ENCODE measurements at places on chromosomes 6 and 20. TPM values are rescaled to one million over a fixed set of nuclear protein-coding genes. Genes with fewer than 3 reads are reported as not detected.

GRCh38 chr6:70369332-70369950, 43.9 kb upstream of the FAM135A start:
- peak; percentile 72 for DNase-seq

- no peak for DNase-seq
Measured at GRCh38 chr20:4633379-4633778, 88.3 kb upstream of the PRND start.

Gene ZNF831
- total RNA-seq: 0.98 TPM

DNA sequence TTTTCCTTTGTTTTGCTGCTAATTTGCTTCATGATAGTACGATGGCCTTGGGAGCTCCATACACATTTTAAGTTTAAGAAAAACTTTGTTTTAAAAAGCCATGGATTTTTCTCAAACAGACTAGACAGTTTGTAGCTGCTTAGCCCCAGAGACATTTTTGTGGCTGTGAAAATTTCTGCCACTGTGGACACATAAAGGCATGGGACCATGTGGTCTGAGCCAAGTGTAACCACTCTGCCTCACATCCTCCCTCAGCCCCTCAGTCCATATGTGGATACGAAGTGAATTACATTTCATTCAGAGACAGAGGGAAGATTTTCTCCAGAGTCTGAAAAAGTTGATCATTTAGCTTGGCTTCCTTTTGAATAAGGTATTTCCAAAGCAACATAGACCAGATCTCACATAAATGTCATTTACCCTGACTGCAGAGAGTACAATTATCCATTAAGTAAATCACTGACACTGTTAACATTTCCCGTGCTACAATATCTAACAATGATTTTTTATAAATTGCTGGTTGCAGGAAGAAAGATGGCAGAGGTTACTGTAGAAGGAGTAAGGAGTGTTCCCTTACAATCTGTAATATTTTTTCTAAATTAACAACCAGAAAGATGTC, 87.4 kb downstream of the GJA1 start:
- no peak for DNase-seq

- peak; percentile 51 for DNase-seq
Measured at GRCh38 chr6:7238900-7239589, 74.0 kb downstream of the SSR1 start.

- no peak for DNase-seq
Measured at GRCh38 chr6:14857501-14857900, 388.4 kb upstream of the JARID2 start.

GRCh38 chr6:34664256-34664971, 32.2 kb downstream of the ILRUN start:
- DNase-seq: peak; percentile 68

- no peak for DNase-seq
Measured at GRCh38 chr20:31707994-31708735, 14.5 kb downstream of the BCL2L1 start.

Gene BCAS1
- total RNA-seq: 2.3 TPM

DNA sequence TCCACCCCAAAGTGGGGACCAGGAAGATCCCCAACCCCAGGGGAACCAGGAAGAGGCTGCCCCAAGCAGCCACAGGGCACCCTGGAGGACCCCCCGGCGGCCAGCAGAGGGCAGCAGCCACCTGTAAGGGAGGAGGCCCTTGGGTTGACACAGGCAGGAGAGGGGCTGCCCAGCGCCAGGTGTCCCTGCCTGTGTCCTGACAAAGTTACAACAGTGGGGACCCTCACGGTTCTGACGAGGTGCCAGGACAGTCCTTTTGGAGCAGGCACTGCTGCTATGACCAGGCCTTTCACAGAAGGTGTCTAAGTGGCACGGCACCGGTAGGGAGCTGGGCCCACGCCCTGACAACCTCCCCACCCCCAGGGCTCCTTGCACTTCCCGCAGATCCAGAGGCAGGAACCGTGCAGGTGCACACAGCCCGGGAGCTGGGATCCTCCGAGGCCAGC, 176.7 kb downstream of the BMP7 start:
- DNase-seq: peak; percentile 16

- DNase-seq: peak; percentile 63
Measured at GRCh38 chr20:31608251-31608945, 3.3 kb downstream of the ID1 start.

Gene HMGN4
- total RNA-seq: 32.7 TPM

Gene ENPP5
- total RNA-seq: 5.3 TPM

Gene SMLR1
- total RNA-seq: not detected

DNA sequence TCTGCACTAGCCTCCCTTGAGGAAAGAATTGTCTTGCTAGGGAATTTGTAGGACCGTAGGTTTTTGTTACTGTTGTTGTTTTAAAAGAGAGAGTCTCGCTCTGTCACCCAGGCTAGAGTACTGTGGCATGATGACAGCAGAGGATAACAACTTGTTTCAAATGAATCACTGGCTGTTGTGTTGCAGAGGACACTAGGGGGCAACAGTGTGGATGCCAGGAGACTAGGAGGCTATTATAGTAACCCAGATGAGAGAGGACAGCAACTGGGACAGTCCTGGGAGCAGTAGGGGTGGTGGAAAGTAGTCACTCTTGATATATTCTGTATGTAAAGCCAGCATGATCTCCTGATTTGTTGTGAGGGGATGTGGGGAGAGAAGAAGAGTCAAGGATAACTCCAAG, 41.8 kb upstream of the LAMA4 start:
- DNase-seq: peak; percentile 47

- DNase-seq: no peak
Measured at GRCh38 chr20:13898012-13898612, 92.3 kb downstream of the SEL1L2 start.

GRCh38 chr6:150050846-150051245, 18.1 kb downstream of the ULBP3 start:
- no peak for DNase-seq

Gene LTB
- not detected for total RNA-seq

DNA sequence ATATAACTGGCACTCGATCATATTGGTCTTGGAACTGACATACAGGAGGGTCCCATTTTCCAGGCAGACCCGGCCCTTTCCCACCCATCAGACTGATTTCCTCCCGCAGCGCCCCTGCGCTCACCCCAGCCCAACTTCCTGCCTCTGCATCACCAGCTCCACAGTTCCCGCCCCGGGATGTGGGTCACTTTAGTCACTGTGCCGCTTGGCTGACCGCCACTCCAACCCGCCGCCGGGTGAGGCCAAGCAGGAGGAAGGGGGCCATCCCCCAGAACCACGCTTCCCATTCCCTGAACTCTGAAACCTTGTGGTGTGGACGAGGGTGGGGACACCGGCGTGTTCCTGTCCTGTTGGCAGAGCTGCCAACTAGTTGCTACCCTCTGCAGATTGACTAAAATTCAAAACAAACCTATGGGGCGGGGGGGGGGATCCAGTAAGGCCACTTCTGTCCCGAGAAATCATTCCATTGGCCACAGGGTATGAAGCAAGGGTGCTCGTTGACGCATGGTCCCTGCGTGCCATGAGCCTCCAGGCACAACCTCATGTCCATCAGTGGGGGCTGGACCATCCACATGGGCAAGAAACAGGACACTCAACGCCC, 12.3 kb downstream of the TGM2 start:
- DNase-seq: peak; percentile 24

Gene SH3BGRL2
- 6.6 TPM for total RNA-seq

DNA sequence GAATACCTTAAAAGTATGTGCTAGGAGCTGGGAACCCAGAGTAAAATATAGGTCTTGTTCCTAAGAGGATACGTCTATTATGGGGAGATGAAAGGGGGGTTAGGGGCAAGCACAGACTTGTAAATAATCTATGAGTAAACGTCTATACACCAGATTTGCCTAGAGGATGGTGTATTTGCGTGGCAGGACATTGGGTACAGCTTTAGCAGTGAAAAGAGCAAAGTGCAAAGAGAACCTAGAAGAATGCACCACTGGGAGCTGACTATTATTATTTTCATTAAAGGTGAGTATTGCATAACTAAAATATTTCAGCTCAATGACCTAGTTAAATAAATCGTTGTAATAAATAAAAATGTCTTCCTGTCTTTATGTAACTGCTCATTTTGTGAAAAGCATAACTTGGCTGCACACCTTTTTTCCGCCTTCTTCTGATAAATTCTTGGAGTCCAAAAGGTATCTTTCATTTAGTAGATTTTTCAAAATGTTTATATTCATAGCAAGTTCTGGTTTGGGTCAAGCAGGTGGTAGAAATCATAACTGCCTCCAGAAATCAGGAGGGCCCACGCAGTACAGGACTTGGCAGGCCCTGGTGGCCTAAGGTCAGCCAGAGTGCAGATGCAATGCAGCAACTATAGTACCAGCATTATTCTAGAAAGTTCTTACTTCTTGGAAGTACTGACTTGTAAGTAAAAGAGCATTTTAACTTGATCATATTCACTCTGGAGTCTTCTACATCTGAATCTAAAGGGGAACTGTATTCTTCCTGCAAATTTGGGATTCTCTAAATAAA, 357.2 kb downstream of the PLCB1 start:
- DNase-seq: peak; percentile 76

Gene VPS52
- total RNA-seq: 21.6 TPM

Gene LPIN3
- total RNA-seq: 3.4 TPM

Gene GNAS-AS1
- 0.81 TPM for total RNA-seq

GRCh38 chr6:168225471-168225911, 94.1 kb downstream of the DACT2 start:
- DNase-seq: peak; percentile 13

- no peak for DNase-seq
Measured at GRCh38 chr20:53070706-53071392, 98.7 kb downstream of the TSHZ2 start.

DNA sequence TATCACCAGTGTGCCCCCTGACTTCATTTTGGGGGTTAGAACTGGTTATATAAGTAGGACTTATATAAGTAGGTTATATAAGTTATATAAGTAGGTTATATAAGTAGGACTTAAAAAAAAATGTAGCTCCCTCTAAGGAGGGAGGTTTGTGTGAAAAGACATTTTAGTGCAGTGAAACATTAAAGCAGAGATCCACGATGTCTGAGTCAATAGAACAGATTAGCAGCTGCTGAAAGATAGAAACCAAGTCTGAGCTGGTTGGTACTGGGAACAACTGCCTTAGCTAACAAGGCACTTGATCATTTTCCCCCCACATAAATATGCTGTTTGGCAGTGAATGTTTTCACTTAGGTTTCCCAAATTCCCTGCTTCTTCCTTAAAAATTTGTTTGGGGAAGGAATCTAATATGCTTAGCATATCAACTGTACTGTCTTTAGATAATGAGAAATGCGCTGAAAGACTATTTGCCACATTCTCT, 2.1 kb upstream of the RPS12 start:
- peak; percentile 65 for DNase-seq

DNA sequence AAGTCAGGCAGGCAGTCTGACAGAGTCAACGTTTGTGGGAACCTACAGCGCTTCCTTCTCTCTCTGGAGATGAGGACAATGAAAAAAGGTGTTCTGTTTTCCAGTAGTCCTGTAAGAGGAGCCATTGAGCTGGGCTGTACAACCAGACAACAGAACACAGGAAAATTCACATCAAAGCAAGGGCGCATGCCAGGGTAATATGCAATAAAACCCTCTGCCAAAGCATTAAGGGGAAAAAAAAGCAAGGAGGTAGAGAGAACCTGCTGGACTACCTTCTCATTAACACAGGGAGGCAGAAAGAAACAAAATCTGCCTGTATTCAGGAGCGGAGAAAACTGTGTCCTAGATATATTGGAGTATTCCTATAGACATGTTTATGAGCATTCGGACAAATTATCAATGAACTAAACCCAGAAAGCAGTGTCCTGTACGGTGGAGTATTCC, 1.3 kb downstream of the RNF24 start:
- peak; percentile 92 for DNase-seq

GRCh38 chr20:3890398-3890751, 1.2 kb downstream of the PANK2 start:
- DNase-seq: peak; percentile 58

- peak; percentile 83 for DNase-seq
Measured at GRCh38 chr20:34891166-34892062, 15.0 kb downstream of the ACSS2 start.

Gene FAM217A
- total RNA-seq: not detected

DNA sequence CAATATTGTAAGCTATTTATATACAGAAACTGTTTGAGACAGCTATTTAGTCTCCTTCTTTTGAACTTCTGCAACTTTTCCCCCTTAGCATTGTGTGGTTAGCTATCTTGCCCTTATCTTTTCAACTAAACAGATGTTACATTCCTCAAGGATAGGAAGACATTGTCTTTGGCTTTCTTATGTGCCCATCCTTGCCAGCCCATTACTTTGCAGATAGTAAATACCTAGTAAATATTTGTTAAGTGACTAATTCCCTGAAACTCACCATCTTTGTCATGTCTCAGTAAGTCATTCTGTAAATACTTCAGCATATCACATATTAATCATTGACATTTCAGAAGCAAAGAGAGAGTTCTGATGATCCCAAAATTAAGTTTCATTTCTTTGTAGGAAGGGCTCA, 69.1 kb upstream of the FLRT3 start:
- peak; percentile 83 for DNase-seq

DNA sequence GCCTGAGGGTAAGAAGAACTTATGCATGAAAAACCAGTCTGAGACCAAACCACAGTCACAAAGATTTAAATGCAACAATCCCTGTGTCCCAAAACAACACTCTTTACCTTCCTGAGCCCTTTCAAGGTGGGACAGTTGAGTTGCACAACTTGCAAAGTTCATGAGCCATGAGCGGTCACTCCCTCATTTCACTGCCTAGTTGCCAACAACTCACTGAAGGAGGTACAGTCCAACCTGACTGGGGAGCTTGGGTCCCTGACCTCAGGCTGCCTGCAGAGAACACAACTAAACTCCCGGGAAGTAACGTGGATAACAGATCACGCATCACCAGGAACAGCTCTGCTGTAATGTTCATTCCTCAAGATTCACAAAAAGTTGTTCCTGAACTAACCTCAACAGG, 69.4 kb downstream of the MBOAT1 start:
- no peak for DNase-seq

Gene CTCFL
- not detected for total RNA-seq

Gene LSM14B
- total RNA-seq: 31.0 TPM

DNA sequence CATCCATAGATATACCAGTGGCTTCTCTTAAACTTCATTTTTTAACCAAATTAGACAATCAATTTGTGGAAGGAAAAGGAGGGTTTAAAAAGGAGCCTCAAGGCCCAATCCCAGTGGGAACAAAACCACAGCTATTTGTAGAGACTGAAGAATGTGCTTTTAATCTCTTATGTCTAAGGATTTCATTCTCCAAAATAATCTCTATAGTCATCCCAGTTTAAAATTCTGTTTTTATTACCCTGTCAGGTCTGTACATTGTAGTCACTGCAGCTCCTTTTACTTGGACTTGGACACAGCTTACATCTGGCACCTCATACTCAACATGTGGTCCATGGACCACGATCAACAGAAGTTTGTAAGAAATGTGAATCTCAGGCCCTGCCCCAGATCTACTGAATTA, 152.1 kb upstream of the STMND1 start:
- peak; percentile 94 for DNase-seq

Measured in fibroblast of the aortic adventitia (primary cell).